Cerebellum (tissue), 4 donors: ENCODE measurements at places on chromosomes 6 and 20. TPM values are rescaled to one million over a fixed set of nuclear protein-coding genes. Genes with fewer than 3 reads are reported as not detected.
A peak's percentile ranks its signal among the peaks of the same experiment; 100 is the strongest.

The MYCT1 gene
- 3.1 TPM for total RNA-seq

The BTNL2 gene
- total RNA-seq: 0.18 TPM

The GLP1R gene
- total RNA-seq: 0.82 TPM

DNA sequence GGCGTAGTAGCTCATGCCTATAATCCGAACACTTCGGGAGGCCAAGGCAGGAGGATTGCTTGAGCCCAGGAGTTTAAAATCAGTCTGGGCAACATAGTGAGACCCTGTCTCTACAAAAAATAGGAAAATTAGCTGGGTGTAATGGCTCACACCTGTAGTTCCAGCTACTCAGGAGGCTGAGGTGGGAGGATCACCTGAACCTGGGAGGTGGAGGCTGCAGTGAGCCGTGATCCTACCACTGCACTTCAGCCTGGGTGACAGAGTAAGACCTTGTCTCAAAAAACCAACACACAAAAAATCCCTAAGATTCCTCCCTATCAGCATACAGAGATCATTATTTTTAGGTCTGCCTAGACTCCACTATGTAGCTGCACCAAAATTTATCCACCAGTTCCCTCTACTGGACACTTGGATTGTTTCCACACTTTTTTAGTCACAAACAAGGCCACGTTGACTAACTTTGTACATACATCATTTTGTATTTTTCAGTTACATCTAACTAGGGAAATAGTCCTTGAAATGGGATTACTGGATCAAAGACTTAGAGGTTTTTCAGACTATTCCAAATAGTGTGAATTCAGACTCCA lies 3.6 kb upstream of the PHF1 start:
- no peak for DNase-seq

GRCh38 chr20:60096166-60096565 lies 137.9 kb downstream of the CDH26 start:
- no peak for DNase-seq

DNA sequence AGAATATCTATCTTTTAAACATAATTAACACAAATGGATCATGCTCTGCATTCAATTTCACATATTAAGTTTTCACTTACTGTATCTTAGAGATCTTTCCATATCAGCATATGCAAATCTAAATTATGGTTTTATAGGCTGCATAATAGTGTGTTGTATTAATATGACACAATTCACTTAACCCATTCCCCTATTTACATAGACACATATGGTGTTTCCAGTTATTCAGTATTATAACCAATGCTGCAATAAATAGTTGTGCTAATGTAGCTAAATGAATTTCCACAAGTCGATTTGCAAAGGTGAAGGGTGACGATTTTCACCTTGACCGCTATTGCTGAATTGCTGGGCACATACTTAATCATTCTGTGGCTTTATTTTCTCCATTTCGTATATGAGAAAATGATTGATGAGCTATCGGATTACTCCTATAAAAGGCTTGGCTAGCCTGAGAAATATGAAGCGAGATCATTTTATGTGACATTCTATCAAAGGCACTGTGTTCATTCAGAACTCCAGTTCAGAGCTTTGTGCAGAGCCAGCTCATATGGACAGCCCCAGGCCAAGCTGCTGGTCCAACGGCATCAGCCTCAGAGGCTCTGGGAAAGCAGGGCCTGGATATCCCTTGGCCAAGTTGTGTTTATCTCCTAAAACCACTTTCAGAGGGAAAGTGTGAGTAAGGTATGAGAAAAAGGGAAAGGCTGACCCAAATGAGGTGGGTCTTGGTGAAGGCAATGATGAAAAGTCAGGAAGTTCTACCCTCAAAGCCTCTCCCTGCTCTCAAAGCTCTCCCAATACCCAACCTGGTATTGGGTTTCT lies 50.8 kb downstream of the GFOD1 start:
- DNase-seq: no peak

GRCh38 chr6:5749651-5750215 lies 257.0 kb downstream of the NRN1 start:
- no peak for DNase-seq

DNA sequence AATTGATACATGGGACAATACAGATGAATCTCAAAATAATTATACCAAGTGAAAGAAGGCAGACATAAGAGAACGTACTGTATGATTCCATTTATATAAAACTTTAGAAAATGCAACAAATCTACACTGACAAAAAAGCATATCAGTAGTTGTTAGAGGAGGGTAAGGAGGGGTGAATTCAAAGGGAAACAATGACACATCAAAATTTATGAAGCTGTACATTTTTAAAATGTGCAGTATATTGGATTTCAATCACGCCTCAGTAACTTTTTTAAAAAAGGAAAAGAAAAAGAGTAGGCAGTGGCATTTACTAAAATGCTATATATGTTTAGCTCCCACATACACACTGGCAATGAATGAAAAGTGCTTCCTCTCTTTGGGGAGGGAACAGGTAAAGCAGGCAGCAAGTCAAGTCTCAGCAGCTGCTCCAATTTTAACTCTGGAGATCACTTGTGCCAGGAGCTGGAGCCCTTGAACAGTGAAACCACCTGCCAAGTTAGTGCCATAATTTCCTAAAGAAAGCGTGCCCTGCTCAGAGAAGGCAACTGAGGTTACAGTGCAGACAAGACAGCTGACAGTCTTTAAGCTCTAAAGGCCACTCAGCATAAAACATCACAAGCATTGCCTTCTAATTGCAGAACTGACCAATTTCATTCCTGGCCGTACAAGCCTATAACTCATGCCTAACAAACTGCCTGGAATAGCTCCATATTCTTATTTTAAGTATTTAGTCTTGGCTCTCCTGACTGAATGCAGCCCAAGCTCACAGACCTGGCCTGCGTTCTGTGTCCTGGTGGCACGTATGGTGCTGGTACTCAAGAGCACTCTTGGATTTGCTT lies 10.9 kb downstream of the FKBP1A start:
- DNase-seq: no peak

- peak; percentile 89 for DNase-seq
These were observed at the start of gene NUP43 for GRCh38 chr6:149746147-149746946. Gene NUP43 (minus strand): TSS chr6:149746529. CDS start chr6:149746495, 34 bp downstream.

DNA sequence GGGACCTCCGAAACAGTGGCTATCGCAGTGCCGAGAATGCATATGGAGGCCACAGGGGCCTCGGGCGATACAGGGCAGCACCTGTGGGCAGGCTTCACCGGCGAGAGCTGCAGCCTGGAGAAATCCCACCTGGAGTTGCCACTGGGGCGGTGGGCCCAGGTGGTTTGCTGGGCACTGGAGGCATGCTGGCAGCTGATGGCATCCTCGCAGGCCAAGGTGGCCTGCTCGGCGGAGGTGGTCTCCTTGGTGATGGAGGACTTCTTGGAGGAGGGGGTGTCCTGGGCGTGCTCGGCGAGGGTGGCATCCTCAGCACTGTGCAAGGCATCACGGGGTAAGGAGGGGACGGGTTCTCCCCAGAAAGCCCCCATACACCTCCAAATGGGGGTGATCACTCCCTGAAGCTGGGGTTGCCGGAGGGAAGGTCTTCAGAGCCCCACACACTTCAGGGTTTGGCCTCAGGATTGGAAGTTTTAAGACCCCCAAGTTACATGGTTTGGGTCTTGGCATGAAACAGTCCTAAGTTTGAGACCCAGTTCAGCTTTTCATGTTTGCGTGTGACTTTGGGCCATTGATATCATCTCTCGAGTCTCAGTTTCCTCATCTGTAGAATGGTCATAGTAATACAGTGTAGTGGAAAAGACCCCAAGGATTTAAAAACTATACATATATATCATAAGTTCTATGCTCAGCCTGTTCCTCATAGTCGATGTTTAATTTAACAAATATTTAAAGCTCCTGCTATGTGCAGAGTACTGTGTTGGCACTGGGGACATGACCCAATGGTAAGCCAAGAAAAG lies 4.3 kb downstream of the BPIFB4 start:
- DNase-seq: no peak
